ENCODE measurements at places on chromosomes 4 and X.

DNA sequence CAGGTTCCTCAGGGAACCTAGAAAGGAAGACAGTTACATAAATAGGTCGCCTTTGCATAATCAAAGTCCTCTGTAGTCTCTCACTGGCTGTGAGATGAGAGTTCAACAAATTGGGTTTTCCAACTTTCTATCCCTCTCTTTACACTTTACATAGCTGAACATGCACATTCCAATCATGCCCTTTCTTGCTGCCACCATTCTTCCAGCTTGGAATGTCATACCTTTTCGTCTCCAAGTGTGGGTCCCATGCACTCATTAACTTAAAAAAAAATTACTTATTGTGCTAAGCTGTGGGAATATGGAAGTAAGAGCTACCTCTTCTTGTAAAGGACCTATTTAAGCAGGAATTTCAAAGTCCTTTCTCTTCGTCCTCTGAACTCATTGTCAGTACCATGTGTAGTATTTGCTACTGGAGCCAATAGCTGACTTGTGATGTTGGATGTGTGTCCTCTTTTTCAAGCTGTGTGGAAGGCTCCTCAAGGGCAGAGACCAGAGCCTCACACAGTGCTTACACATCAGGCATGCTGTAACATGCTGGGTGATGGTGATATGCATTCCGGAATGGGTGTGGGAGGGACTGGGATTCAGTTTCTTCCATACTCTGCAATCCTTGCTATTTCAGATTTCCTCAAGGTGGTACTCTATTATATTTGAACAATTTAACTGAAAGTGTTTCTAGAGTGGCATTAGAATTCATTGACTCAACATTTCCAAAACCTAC, 7.1 kb downstream of the ENOPH1 start:
- no peak for DNase-seq

GRCh38 chr4:108168671-108169523, at the start of gene LEF1:
LEF1 (minus strand) TSS chr4:108168932; CDS start chr4:108167767, 1,165 bp downstream.
- no peak for DNase-seq

- no peak for DNase-seq
Observed at GRCh38 chr4:115629270-115629669, 515.9 kb upstream of the NDST4 start.

GRCh38 chr4:176583278-176583677, 209.4 kb downstream of the VEGFC start:
- no peak for DNase-seq

GRCh38 chrX:69022430-69022829, 142.8 kb downstream of the PJA1 start:
- no peak for DNase-seq

DNA sequence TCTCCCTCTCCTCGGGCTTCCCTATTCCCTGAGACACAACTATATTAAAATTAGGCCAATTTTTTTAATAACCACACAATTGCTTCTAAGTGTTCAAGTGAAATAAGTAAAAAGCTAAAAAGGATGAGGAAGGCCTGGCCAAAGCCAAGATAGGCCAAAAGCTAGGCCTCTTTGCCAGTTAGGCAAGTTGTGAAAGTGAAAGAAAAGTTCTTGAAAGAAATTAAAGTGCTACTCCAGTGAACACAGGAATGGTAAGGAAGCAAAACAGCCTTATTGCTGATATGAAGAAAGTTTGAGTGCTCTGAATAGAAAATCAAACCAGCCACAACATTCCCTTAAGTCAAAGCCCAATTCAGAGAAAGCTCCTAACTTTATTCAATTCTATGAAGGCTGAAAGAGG, 114.2 kb upstream of the FAT4 start:
- DNase-seq = no peak

All from AG04449 (cell line).